Stimulated activated CD4-positive, alpha-beta T cell treated with anti-CD3 and anti-CD28 coated beads, Interleukin-2, amount 100 ng/mL, for 24 hours (primary cell): ENCODE measurements at places on chromosomes 3 and 15.

- DNase-seq = peak; percentile 39
Measured at GRCh38 chr3:32392536-32393302, 1.1 kb downstream of the CMTM7 start.

- DNase-seq = no peak
Measured at GRCh38 chr15:25568751-25569150, 129.9 kb upstream of the UBE3A start.

DNA sequence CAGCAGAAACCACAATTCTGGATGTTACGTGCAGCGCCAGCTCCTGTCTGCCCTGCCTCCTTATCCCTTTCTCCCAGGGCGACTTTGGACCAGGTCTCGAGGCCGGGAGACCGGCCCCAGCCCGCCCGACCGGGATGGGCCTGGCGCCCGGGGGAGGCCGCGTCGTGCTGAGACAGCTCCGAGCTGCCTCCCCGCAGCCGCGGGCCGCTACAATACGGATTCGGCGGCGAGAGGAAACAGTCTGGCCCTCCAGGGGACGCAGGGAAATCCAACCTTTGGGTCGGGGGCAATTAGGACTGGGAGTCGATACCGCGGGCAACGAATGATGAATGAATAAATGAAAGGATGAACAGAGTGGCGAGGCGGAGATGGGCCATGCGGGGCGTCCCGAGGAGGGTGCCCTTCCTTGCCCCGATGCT, 537 bp downstream of the GRAMD2A start:
- no peak for DNase-seq

- no peak for DNase-seq
Measured at GRCh38 chr3:179181993-179182551, 33.9 kb downstream of the PIK3CA start.

DNA sequence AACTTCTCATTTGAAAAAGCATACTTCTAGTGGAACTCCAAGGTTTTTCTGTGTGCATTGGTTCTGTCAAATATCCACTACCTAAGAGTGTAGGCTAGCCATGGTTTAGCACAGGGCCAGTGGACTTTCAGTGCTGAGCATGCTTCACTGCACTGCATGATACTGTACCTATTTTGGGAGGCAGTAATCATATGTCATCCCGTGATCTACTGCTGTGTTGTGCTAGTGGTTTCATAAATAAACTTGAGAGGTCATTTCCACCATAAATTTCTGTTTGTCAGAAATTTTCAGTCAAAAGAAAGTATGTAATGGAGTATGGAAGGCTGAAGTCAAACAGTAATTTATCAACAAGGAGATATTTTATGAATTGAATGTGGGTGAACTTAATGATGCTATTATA, 203.6 kb downstream of the ROBO1 start:
- DNase-seq = no peak

DNA sequence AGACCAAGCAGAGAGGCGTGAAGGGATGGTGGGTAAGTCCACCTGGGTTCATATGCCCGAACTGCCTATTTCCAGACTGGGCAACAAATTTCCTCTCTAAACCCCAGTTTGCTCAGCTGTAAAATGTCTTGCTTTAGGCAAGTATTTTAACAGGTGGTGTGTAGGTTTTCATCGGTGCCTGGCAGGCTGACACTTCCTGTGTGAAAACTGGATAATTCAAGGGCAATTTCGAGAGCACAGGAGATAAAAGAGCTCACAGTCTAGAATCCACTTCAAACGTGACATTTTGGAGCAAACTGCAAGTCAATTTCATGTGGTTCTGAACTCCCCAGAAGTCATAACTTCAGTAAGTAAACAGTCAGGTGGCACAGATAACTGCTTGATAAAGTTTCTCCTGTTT, 112.2 kb downstream of the OXNAD1 start:
- DNase-seq = no peak

- DNase-seq = no peak
Measured at GRCh38 chr3:4885316-4885715, 93.9 kb upstream of the BHLHE40 start.

- DNase-seq = no peak
Measured at GRCh38 chr3:180926526-180926925, 14.1 kb downstream of the FXR1 start.

GRCh38 chr3:185988080-185988815, 50.4 kb upstream of the TRA2B start:
- no peak for DNase-seq

- no peak for DNase-seq
Measured at GRCh38 chr15:67670647-67671305, 128.3 kb downstream of the MAP2K5 start.
